ENCODE measurements at places on chromosomes 7 and 10.

- no peak for DNase-seq
Observed at GRCh38 chr7:102044984-102045673, 227.7 kb downstream of the CUX1 start.

DNA sequence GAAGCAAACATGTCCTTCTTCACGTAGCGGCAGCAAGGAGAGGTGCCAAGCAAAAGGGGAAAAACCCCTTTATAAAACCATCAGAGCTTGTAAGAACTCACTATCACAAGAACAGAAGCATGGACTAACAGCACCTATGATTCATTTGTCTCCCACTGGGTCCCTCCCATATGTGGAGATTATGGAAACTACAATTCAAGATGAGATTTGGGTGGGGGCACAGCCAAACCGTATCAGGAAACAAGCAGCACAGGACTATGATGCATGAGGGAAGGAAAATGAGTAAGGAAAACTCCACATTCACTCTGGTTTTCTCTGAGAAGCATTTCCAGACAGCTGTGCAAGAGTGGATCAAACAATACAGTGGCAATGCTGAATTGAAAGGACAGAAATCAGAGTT, 81.6 kb downstream of the RSU1 start:
- DNase-seq, result no peak

GRCh38 chr7:154584352-154585252, 418.3 kb downstream of the PAXIP1 start:
- no peak for DNase-seq

DNA sequence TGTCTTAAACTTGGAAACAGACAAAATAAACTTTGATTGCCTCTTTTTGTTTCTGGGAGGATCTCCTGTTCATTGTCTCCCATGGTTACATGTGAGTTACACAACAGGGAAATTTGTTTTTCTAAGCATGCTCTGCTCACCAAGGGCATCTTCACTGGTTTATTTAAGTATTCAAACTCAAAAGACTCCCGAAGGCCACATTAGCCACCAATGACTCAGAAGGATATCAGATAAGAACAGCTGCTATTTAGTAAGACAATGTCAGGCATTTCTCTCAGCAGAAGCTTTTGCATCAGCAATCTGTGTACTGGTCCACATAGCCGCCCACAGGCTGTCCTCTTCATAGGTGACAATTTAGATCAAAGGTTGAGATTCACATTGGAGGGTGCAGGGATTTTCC, 19.3 kb downstream of the OR6B1 start:
- no peak for DNase-seq

Measured in stimulated activated CD4-positive, alpha-beta T cell treated with anti-CD3 and anti-CD28 coated beads, Interleukin-2, amount 100 ng/mL, for 24 hours (primary cell).